ENCODE measurements at places on chromosomes 4 and X.
A peak's percentile ranks its signal among the peaks of the same experiment; 100 is the strongest.

DNA sequence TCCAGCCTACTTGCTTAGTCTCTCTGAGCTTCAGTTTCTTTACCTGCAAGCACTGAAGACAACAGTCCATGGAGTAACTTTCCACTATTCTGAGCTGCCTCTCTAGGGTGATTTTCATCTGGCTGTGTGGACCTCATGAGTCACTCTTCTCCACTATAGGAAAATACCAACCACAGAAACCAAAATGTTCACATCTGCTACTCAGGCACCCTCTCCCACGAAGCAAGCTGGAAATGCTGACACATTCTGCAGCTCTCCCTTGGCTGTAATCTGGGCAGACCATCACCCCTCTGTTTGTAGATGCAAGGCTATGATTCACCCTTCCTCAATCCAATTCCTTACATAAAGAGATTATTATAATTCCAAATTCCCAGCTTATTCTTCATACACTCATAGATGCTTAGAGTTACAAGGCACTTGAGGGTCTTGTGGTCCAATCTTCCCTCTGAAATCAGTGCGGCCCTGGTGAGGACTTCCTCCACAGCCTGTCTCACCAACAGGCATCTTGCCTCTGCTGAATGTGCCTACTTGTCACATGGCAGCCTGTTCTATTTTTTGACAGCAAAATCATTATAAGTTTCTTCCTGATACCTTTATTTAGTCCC lies 97.0 kb upstream of the LNX1 start:
- no peak for DNase-seq

DNA sequence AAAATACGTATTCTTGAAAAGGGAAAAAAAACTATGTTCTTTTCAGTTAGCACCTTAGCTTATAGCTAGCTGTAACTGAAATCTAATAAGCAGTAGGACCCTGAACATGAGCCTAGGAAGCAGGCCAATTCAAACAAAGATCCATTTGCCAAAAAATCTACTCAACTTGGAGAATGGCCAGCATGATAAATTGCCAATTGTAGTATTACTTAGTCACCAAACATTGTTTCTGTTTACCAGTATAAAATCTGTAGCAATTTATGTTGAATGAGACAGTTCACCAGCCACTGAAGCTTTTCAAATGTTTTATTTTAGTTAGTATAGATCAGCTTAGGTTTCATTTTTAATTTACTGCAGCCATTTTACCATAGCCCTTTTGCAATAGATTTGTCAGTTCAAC lies 323.6 kb upstream of the DIPK2B start:
- DNase-seq, result no peak

GRCh38 chr4:45241976-45242375 lies 515.6 kb upstream of the GNPDA2 start:
- no peak for DNase-seq

GRCh38 chrX:45667666-45668065 lies 467.0 kb upstream of the DIPK2B start:
- no peak for DNase-seq

- DNase-seq, result no peak
Measured at GRCh38 chr4:39937683-39938268, 39.9 kb downstream of the PDS5A start.

DNA sequence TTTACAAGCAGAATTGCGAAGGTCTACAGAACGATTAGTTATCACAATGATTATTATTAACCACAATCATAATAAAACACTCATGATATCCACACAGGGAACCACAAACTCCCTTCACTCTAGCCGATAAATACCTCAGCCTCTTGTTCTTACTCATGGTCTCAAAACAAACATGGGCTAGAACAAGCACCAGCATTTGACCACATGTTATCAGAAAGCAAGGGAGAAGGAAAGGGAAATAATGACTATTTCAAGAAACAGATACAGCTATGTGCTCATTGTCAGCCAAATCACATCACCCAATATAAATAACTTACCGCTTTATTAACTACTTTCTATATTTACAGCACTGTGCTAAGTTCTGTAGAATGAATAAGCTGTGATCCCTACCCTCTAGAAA lies 663.2 kb upstream of the HTR2C start:
- DNase-seq, result no peak

DNA sequence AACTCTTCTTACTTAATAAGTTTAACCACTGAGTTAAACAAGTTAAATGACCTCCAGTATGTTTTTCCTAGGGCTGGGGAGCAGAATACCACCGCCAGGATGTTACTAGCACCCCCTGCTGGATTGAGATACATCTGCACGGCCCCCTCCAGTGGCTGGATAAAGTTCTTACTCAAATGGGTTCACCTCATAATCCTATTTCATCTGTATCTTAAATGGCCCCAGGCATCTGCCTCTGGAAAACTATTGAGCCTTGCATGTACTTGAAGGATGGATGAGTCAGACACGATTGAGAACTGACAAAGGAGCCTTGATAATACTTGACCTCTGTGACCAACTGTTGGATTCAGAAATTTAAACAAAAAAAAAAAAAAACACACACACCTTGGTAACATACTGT lies 61.5 kb upstream of the MMAA start:
- peak; percentile 28 for DNase-seq
